ENCODE measurements at places on chromosomes 2 and 18.

DNA sequence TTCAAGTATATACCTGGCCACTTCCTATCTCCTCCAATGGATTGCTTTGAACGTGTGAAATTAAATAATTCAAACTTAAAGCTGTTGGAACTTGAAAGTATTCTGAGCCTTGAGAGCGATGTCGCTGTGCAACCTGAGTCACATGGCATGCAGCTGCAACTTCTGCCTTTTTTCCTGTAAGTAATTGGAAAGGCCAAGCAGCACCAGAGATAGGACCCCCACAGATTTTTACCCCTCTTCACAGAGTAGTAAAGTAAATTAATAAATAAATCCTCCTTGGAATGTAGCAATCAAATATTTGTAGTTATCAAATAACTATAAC, 3.2 kb upstream of the RNF149 start:
- DNase-seq = no peak

DNA sequence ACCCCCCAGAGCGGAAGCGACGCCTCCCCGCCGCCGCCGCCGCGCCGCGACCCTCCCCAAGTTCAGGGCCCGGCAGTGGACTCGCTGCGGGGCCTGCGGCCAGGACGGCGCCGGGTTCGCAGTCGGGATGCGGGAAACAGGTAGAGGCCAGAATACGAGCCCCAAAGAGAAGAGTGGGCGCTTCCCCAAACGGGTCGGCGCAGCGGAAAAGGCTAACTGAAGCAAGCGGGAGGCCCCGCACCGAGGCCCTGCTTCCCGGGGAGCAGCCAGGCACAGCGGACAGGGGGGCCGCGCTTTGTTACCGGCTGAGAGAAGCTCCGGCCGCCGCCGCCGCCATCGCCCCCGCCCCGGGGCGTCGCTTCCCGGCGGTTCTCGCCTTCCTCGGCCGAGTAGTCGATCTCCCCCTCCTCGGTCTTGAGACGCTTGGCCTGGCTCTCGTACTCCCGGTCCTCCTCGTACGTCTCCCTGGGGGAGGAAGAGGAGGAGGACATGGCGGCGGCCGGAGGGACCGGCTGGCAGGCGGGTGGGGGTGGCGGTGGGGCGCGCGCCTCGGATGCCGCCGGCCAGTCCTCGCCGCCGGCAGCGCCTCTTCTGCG, 494 bp downstream of the HNRNPLL start:
- peak; percentile 39 for DNase-seq

- no peak for DNase-seq
Observed at GRCh38 chr2:1968988-1969700, 224.8 kb upstream of the PXDN start.

- peak; percentile 69 for DNase-seq
Observed at GRCh38 chr2:102166189-102166845, 20.5 kb upstream of the IL1RL2 start.

DNA sequence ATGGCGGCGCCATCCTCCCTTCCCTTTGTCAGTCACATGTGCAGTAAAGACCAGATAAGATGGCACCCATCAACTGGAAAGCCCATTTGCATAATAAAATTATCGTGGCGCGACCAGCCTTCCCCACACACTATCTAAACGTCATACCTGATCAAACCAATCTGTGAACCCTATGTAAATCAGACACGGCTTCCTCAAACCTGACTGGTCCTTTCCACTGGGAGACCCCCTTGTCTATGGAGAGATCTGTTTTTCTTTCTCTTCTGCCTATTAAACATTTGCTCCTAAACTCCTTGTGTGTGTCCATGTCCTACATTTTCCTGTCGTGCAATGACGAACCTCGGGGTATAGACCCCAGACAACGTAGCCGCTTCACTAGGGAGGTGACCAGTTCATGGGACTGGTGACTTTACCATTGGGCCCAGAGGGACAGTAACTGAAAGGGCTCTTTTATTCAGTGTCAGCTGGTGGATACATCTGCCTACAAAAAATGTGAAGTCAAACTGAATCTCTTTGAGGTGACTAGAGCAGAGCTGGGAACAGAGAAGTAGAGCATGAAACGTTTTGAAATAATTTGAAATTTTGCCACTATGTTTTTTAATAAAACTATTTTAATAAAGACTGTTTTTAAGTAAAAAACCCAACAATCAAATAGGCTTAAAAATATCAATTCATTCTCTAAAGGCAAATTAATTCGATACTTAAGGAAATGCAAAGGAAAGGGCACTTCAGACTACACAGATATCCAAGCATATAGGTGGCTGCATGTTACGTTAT, 87.5 kb downstream of the SOCS6 start:
- DNase-seq = peak; percentile 83

- no peak for DNase-seq
Observed at GRCh38 chr2:203361495-203361894, 33.3 kb downstream of the ABI2 start.

DNA sequence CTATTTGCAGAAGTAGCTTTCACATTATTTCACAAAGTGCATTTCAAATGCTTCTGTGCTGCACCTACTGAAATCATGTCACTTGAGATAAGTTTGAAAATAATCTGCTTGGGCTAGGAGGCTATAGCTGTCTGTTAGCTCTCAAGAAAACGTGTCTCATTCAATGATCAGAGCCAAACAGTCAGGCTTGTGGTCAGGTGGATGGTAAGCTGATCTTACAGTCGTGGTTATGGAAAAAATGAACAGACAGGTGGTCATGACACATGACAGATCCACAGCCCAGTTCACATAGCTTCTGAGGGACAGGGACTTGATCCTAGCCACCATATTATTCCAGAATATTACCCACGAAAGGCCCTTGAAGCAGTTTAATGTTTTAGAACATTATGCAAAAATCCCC, 26.5 kb upstream of the RFX8 start:
- peak; percentile 75 for DNase-seq

- DNase-seq = no peak
Observed at GRCh38 chr2:106573773-106574172, 86.6 kb downstream of the CD8B2 start.

DNA sequence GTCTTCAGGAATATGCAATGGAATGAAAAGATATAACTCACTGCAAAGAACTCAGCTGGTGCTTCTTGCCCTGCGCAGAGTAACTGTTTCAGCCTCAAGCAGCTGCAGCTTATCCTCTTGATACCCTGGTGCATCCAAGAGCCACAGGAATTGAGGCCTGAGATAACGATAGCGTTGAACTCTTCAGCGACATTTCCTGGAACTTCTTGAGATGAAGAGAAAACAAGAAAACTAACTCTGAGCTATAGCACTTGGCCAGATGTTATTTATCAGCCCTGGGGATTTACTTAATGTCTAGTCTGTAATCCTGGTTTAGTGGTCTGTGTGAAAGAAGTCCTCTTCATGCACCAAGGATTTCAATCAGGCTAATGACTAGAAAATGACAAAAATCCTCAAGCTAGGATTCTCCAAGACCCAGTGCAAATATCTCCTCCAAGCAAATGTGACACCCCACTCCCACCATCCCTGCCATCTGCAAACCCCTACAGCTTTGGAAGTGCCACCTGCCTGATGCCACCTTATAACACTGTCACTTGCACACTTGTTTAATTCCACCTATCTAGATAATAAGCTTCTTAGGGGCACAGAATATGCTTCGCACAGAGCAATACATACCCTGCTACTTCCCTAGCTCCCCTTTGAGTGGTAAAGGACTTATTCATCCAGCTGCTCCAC, 40.6 kb downstream of the EHD3 start:
- DNase-seq = no peak

DNA sequence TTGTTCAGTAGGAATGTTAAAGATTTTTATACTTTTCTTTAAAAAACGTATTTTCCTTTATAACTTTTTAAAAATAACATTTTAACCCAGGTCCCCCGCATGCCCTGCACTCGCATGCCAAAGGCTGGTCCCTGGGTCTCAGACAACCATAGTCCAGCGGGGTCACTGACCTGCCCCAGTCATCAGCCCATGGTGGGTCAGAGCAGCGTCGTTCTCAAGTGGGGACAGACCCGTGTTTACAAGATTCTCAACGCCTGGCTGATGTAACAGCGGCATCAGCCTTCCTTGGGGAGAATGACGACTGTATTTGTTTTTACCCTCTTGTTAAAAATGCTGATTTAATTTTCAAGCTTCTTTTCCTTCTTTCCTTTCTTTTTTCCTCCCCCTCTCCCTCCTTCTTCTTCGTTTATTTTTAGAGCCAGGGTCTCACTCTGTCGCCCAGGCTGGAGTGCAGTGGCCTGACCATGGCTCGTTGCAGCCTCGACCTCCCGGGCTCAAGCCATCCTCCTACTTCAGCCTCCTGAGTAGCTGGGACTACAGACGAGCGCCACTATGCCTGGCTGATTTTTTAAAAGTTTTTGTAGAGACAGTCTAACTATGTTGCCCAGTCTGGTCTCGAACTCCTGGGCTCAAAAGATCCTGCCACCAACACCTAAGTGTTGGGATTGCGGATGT, 1.0 kb upstream of the EFHD1 start:
- DNase-seq = no peak

- DNase-seq = no peak
Observed at GRCh38 chr2:200225951-200226350, 80.5 kb upstream of the SPATS2L start.

GRCh38 chr2:130380096-130380934, 24.5 kb downstream of the PTPN18 start:
- peak; percentile 54 for DNase-seq

DNA sequence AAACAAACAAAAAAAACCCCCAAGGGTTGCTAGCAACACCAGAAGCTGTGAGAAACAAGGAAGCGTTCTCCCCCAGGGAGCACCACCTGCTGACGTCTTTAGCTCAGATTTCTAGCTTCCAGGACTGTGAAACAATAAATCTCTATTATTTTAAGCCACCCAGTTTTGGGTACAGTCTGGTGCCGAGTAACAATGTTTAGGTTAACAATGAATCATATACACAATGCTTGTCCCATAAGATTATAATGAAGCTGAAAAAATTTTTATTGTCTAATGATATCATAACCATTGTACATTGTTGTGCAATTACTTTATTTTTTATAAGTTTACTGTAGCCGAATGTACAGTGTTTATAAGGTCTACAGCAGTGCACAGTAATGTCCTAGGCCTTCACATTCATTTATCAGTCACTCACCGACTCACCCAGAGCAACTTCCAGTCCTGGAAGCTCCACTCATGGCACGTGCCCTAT, 72.1 kb upstream of the CAB39 start:
- no peak for DNase-seq

GRCh38 chr2:26845021-26845420, 2.9 kb upstream of the DPYSL5 start:
- DNase-seq = no peak

GRCh38 chr18:76486038-76486437, 9.0 kb downstream of the ZNF516 start:
- no peak for DNase-seq

DNA sequence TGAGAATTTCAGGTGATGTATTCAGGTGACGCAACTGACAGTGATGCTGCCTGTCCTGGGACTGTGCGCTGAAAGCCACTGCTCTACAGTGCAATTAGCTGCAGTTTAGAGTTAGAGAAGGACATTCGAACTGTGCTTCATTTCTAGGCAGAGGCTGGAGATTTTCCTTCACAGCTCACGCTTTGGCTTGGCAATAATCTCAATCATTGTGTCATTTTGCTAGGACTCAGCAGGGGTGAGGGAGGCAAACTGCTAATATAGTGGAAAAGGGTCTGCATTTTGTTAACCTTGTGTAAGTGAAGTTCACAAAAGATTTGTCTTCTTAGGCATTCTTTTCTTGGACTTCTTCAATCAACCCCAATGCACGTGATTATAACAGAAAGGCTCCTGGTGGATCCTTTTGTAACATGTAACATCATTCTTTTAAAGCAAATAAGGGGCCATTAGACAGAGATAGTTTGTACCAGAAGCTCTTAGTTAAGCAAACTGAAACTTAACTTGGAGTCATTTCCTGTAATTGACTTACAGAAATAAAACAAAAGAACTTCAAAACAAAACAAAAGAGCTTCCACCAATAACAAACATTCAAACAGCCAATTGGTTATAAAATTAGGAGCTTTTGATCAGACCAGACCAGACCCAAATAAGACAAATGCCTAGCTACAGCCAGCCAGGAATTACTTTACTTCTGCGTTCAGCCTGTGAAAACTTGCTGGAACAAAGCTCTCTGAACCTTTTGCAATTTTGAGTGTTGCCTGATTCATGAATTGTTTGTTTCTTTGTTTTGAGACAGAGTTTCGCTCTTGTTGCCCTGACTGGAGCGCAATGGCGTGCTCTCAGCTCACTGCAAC, 1376.3 kb upstream of the CELF4 start:
- no peak for DNase-seq

- DNase-seq = no peak
Observed at GRCh38 chr2:215019085-215019484, 119.3 kb downstream of the ABCA12 start.

GRCh38 chr2:146651361-146651760, 1193.5 kb upstream of the ACVR2A start:
- DNase-seq = no peak

GRCh38 chr2:227816507-227817294, 3.1 kb downstream of the CCL20 start:
- no peak for DNase-seq

DNA sequence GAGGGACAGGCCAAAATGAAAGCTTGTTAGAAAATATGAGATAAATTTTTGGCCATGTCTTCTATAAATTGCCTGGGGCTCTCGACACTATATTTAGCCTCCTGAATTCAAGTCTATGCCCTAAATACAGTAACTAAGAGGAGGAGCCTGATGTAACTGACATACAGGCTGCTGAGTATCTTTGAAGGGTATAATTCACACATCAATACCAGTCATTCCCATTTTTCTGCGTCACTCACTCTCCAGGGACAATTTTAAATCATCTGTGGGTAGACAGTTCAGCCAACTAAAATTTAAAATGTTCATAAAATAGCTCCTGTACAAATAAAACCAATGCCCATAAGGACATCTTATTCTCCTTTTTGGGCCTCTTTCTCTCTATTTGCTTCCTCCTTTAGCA, 105.9 kb downstream of the AP1S3 start:
- DNase-seq = no peak

Measured in SW480 (cell line).